ENCODE measurements at places on chromosomes 7 and 10.

DNA sequence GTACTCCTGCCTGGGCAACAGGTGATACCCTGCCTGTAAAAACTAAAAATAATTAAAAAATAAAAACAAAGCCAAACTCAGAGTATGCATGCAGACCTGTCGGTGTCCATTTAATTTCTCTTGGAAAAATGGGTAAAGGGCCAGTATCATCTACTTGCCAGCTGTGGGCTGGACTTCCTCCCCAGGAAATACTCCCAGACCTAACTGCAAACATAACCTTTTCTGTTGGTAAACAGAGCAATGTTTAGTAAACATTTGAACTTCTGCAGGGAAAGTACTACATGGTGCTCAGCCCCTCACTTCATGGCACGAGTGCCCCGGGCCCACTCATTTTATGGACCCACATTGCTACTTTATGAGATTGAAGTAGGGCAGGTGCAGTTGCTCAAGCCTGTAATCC lies 10.2 kb upstream of the TMEM248 start:
- no peak for DNase-seq

DNA sequence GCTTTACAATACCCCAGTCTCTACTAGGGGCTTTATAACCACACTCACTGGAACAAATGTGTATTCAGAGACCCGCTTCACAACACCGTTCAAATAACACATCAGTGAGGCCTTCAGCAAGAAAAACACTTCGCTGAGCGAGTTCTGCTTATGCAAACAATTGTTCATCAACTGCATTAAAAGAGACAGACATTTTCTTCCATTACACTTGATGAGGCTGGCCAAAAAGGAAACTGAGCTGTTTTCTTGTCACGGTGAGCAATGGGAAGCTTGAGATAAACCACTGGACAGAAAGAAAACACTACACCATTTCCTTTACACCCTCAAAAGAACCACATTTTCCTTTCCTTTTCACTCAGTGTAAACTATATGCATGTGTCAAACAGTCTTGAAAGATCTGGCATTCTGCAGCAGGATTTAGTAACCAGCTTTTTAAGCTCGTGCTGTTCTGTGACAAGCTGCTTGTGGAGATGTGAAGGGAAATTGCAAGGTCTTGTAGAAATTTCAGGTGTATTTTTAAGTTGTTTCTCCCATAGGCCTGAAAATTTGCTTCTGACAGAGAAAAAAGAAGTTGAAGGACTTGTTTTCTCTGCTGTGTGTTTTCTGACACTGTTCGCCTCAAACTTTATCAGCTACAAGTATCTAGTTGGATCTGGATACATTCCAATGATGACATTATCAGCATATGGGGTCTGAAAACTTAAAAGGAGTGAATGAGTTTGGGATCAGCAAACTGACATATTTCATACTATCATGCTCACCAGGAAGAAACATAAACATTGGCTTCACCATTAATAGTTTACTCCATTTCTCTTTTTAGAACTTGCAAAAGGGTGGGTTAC lies 693.1 kb downstream of the PARD3 start:
- peak; percentile 43 for DNase-seq

DNA sequence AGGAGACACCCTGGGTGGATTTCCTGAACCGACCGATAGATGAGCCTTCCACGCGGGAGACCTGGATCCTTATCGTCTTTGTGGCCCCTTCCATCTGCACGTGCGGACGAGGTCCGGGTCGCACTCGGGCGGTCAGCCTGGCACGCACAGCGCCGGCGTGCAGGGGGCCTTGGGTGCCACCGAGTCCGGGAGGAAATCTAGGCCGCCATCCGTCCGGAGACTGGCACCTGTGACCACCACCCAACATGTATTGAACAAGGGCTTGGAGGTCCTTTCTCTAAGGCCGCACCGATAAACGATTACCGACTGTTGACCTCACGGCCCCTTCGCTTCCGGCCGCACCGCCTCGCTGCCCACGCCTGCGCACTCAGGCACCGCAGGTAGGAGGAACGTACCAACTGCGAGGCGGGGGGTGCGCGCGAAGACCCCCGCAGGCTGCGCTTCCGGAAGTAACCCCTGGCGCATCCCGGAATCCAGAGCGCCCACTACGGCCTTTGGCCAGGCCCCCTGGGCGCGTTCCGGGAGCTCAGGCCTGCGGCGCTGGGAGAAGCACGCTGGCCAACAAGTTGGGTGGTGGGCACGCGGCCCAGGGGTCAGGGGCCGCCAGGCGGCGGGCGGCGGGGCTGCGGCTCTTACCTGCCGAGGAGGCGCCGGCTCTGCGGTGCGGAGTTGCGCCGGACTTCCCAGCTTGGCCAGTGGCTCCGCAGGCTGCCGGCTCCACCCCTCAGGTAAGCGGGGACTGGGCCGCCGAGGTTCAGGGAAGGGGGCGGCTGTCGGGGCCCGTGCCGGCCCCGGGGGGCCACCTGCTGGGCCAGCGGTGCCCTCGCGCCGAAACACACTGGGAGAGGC lies at the start of the genes ACTR3C and LRRC61:
ACTR3C (minus strand) TSS at position 713 of the 849 bp plus-strand sequence. CDS start 28,249 bp downstream, outside the sequence.
LRRC61 (plus strand) TSS at position 523 of the 849 bp plus-strand sequence. CDS start 13,507 bp downstream, outside the sequence.
- no peak for DNase-seq

DNA sequence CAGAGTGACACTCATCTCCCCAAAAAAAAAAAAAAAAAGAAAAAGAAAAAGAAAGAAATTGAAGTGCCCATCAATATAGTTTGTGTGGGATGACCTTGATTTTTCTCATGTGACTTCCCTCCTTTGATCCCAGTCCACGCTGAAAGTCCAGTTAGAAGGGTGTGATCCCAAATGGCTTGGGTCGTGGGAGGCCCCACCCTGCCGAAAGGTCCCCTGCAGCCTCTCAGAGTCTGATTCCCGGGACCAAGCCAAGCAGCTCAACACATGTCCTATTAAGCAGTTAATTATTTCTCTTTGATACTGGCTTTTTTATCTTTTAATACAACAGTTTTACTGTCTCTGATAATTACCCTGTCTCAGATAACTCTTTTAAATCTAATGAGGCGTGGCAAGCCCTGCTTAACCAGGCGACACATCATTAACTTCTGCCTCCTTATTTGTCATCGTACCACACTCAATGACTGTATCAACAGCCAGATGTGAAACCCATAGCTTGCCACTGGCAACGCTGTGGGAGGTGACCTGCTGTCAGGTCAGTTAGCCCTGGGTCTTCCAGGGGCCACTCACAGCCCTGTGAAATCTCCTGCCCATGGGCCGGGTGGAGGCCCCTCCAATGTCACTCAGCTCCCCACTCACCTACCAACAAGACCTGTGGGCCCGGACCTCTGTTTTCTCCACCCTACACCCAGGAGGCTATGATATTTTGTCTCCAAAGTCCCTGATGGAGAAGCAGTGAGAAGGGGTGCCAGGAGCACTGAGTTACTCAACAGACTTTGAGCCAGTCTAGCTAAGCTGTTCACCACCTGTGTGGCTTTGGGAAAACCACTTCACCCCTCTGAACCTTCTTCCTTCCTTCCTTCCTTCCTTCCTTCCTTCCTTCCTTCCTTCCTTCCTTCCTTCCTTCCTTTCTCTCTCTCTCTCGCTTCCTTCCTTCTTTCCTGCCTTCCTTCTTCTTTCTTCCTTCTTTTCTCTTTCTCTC lies 110.0 kb upstream of the SFMBT2 start:
- DNase-seq, result no peak

GRCh38 chr10:21065621-21066248 lies 168.6 kb upstream of the NEBL start:
- DNase-seq, result no peak

- peak; percentile 26 for DNase-seq
Observed at GRCh38 chr7:140051820-140052219, 10.9 kb downstream of the PARP12 start.

- peak; percentile 71 for DNase-seq
Observed at GRCh38 chr7:124856299-124856888, 73.2 kb downstream of the POT1 start.
